ENCODE measurements at places on chromosomes 6 and 20.

- no peak for DNase-seq
Observed at GRCh38 chr6:150534553-150534952, 65.1 kb upstream of the PLEKHG1 start.

DNA sequence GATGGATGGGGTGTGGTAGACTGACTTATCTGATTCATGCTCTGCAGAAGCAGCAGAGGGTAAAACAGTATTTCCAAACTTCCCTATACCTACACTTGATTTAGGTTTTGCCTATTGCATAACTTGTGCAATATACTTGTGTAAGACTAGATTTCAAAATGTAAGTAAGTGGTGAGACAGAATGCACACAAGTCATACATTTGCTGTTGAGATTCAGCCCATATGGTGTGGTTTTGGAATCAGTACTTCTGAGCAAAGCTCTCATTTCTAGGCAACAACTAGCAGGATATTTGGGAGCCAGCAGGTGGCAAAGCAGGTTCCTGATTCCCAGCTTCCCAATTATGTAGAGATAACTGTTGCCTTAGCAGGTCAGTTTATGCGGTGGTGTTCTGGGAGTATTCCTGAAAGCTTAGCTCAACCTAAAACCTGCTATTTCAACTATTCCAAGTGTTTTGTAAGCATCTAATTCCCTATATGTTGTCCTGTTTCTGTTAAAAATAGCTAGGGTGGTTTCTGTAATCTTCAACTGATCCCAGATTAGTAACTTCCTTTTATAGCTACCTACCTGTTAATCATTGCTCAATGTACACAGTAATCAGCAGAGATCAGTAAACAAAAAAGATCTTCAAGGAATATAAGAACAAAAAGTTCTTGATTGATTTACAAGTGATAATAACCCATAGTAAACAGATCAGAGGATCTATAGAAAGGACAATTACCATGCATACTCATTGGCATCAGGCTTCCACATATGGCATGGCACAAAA is 8.5 kb upstream of the FABP7 start:
- DNase-seq = no peak

GRCh38 chr6:112049026-112049799 is 4.7 kb upstream of the CCN6 start:
- DNase-seq = no peak

DNA sequence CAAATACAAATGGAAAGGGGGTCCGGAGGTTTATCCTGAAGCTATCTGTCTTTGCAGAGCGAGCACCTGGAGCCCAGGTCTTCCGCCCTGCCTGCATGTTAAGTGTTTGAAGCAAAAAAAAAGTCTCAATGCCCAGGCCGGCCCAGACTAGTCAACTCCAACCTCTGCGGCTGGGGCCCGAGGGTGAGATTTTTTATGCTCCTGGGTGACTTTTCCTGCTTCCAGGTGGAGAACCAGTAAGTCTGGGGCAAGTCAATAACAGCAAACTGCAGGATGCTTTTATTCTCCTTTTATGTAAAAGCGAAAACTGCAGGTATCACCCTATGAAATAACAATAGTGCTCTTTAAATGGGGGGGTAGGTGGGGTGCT is 2.0 kb upstream of the ZBP1 start:
- DNase-seq = no peak

DNA sequence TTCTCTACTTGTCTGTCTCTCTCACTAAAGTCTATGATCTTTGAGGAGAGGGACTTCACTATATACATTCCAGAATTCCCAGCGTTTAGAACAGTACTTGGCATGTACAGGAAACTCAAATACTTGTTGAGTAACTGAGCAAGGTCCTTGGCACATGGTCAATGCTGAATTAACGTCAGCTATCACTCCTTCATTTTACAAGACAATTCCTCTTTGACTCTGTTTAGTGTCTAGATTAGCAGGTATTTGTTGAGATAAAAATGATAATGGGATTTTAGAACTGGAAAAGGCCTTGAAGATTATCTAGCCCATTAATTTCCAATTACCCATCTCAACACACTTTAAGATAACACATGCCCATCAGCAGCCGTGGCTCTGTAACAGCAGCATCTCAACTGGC is 6.6 kb upstream of the GUCA1B start:
- no peak for DNase-seq

DNA sequence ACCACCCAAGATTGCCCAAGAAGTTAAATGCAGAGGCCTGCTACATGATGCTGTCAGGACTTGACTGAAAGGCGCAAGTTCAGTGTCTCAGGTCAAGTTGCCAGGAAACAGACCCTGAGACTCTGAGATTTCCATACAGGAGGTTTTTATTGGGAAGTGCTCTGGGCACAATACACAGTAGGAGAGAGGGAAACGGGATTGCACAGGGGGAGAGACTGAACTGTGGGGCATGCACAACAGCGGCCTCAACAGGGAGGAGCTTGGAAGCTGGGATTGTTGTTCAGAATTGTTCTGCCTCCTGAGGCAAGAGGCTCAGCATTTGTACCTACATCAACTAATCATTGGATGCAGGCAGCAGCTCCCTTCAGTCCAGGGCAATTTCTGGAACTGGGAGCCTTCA is 6.7 kb downstream of the STX11 start:
- no peak for DNase-seq

DNA sequence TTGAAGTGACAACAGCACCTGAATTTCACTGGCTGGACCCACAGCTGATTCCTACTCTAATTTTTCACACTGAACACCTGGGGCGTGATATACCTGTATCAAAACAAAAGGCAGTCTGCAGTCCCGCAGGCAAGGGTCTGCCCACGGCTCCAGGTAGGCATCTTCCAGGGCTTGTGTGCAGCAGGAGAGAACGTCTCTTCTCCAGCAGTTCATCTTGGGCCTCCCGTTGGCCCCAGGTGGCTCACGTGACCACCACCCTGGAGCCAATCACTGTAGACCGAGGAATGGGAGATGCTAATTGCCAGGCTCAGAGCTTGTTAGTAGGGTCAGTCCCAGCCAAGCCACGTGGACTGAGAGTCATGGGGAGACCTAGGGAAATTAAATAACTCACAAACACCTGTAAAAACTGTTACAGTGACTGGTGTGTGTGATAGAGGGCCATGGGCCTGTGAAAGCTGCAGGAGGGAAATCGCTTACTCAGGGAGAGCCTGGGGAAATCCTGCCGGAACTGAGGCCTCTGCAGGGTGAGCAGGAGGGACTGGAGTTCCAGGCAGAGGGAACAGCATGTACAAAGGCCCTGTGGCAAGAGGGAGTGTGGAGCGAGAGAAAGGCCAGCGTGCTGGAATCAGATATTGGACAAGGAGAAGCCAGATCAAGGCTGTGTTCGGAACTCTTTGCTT is 83.4 kb downstream of the EYA2 start:
- DNase-seq = no peak

DNA sequence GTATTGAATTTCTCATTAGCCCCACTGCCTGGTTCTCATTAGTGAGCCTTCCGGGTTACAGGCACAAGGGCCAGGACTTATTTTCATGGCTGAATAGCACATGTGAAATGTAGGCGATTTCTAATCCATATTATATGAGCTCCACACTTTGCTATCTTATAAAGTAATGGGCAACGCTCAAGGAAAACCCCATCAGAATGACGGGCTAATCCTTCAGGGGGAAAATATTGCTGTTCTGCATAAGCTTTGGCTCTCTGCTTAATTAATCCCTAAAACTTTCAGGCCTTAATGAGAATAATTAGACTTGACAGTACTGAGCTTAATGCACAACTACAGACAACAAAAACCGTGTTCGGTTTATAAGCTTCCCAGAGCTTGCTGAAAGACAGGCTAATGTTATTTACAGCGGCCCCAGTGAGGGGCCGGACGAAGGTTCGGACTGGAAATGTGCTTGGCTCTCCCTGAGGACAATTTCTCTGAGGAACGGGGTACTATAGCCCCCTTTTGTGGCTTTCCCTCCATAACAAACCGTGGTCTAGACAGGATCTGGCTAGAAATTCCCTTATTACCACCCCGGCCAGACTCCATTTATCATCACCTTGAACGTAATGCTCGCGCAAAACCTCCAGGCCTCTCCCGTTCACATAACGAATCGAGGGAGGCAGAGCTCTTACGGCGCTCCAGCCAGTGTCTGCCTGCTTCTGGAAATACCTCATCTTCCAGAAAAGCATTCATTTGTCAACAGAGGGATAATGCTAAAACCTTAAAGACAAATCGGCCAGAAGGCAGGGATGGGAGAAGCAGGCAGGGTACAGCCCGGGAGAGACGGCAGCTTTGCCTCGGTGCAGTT is 164.5 kb downstream of the CD83 start:
- no peak for DNase-seq

- DNase-seq = no peak
Observed at GRCh38 chr6:36301781-36302180, 31.9 kb downstream of the PNPLA1 start.

GRCh38 chr6:105561486-105561885 is 158.6 kb upstream of the PREP start:
- no peak for DNase-seq

DNA sequence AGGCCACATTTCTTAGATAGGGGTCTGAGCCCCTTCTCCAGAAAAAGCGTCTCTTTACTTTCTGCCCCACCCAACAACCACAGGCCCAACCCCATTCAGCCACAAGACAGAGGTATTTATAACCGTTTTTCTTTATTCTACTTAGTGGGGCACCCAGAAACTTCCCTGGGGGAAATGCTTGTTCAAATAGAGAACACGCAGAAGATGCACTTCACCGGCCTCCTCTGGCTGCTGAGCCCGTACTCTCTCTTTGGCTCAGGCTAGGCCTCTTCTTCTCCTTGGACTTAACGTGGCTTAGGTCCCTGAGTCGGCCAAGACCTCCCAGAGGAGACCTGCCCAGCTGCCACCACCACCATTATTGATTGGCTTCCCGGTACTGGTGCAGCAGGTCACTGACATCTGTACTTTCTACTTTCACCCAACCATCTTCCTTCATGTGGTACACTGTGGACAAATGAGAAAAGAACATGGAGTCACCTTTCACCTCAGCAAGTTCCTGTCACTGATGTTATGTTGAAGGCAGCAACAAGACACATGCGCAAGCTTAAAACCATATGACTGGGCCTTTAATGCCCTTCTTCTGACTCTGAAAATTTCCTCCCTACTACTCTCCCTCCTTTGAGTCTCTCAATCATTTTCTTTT is 2.2 kb upstream of the TAP2 start:
- no peak for DNase-seq

- peak; percentile 25 for DNase-seq
Observed at GRCh38 chr6:2127484-2127911, 117.9 kb downstream of the GMDS start.

GRCh38 chr20:31769681-31770080 is 30.6 kb downstream of the TPX2 start:
- DNase-seq = no peak

- DNase-seq = no peak
Observed at GRCh38 chr20:53708129-53708968, 114.7 kb upstream of the ZNF217 start.

- DNase-seq = no peak
Observed at GRCh38 chr6:138523347-138524210, 24.3 kb upstream of the NHSL1 start.

DNA sequence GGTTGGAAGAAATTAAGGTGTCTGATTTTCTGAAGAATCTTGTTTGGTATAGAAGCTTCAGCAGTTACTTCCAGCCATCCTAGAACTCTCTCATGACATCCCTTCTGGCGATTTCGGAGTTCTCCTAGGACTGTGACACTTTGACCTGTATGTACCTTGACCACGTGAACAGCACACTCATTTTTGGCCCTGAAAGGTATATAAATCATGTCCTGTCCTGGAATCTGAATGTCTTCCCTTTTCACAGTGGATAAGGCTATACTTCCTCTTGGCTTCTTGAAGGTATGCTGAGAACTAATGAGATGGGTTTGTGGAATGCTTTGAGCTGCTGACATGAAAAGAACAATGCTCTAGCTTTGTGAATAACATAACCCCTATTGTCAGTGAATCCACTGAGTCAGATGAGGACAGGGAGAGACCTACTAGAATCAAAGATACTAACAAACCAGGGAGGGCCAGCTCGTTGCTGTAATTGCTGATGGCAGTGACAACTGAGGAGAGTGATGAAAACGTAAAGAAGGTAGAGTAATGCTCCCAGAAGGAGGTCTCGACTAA is 6.0 kb upstream of the ZDHHC14 start:
- no peak for DNase-seq

GRCh38 chr6:159831373-159831679 is 31.2 kb downstream of the PNLDC1 start:
- DNase-seq = no peak

DNA sequence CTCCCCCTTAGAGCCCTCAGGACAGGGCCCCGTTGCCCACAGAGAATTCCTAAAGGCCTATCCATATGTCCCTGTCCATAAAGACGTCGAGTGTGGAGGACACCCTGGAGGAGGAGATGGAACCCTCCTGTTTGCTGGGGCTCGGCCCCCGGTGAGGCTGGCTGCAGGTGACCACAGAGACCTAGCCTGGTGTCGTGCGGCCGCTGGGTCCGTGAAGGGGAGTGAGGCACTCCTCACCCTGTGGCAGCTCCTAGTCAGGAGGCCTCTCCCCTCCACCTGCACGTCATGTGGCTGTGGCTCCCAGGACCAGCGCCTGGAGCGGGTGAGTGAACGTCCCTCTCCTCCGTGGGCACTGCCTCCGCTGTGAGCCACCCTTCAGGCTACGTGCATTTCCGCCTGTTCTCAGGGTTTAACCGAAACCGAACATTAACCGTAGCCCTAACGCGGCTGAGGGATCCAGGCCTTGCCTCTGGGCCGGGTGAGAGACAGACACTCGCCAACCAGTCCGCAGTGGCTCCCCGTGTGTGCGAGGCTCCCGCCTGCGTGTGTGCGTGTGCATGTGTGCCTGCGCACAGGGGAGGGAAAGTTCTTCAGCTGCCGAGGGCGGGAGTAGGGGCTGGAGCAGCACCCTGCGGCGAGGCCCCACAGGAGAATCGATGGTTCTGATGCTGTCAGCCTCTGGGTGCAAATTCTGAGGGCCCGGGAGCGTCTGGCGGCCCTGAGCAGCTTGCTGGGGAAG is 5.9 kb upstream of the TCEA2 start:
- DNase-seq = no peak

- DNase-seq = no peak
Observed at GRCh38 chr6:153231048-153231646, 100.1 kb upstream of the RGS17 start.

DNA sequence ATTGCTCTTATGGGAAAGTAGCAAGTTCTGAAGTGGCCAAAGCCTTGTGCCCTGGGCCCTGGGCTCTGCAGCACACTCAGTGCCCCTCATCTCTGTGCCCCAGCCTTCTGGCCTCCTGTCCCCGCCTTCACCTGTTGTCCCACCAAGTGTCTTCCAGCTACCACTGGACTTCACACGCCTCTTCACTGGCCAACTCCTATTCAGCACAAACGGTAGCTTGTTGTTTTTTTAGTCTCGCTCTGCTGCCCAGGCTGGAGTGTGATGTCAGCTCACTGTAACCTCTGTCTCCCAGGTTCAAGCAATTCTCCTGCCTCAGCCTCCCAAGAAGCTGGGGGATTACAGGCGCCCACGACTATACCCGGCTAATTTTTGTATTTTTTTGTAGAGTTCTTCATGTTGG is 4.8 kb downstream of the CCHCR1 start:
- no peak for DNase-seq

DNA sequence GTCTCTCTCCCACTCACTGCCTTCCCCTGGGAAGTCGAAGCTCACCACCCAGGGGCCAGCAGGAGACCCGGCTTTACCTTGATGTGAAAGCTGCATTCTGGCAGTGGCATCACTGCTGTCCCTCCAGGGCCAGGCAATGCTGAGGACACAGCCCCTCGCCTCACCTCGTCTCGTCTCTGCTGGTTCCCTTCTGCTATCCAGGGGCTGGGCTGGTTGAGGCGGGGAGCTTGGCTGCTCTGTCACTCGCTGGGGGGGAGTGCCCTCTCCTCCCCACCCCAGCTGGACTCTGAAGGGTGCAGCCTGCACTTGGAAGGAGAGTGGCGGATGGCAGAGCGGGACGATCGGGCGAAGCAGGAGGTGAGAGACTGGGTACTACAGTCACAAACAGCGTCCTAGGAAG is 12.7 kb upstream of the DSN1 start:
- no peak for DNase-seq
